ENCODE measurements at places on chromosomes 7 and 10. TPM values are rescaled to one million over a fixed set of nuclear protein-coding genes. Genes with fewer than 3 reads are reported as not detected.

GRCh38 chr10:16966991-16967865 lies 150.0 kb upstream of the RSU1 start:
- H3K27me3 ChIP-seq, result no peaks in the 10 kb centered on the region
- DNase-seq, result no peak
- H3K4me1 ChIP-seq, result no peaks in the 10 kb centered on the region

DNA sequence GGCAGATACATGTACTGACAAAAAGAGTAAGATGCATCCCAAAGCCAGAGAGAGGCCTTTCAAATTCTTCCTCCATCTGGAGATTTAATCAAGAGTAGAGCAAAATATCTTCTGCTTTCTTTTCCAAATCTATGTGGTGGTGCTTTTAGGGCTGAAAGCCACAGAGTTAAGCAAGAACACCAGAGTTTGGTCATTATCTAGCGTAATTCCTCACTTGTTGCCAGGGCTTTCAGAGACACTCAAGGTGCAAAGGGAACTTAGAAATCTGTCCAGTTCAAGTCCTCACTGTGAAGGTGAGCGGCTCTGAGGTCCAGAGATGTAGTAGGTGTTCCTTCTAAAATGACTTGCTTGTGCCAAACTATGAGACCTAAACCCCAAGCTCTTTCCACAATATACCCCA lies 10.9 kb upstream of the NFE2L3 start:
- no peaks in the 10 kb centered on the region for H3K27me3 ChIP-seq
- no peak overlapping the region for H3K27ac ChIP-seq
- no peaks in the 10 kb centered on the region for H3K36me3 ChIP-seq

The ZEB1 gene
- 8.0 TPM for total RNA-seq

DNA sequence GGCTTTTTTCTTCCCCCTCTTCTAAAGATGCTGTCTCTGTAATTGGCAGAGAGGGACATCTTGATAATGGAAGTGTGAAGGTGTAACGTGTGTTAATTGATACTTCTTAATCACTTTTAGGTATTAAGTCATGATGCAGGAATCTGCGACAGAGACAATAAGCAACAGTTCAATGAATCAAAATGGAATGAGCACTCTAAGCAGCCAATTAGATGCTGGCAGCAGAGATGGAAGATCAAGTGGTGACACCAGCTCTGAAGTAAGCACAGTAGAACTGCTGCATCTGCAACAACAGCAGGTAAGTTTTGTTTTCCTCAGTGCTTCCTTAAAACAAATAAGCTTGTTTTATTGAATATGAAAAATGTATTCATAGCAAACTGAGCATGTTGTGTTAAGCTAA lies 11.8 kb downstream of the FOXP2 start:
- H3K27ac ChIP-seq, result no peak overlapping the region
- DNase-seq, result no peak
- no peaks in the 10 kb centered on the region for H3K27me3 ChIP-seq
- H3K36me3 ChIP-seq, result no peaks in the 10 kb centered on the region
- H3K4me3 ChIP-seq, result no peak overlapping the region

DNA sequence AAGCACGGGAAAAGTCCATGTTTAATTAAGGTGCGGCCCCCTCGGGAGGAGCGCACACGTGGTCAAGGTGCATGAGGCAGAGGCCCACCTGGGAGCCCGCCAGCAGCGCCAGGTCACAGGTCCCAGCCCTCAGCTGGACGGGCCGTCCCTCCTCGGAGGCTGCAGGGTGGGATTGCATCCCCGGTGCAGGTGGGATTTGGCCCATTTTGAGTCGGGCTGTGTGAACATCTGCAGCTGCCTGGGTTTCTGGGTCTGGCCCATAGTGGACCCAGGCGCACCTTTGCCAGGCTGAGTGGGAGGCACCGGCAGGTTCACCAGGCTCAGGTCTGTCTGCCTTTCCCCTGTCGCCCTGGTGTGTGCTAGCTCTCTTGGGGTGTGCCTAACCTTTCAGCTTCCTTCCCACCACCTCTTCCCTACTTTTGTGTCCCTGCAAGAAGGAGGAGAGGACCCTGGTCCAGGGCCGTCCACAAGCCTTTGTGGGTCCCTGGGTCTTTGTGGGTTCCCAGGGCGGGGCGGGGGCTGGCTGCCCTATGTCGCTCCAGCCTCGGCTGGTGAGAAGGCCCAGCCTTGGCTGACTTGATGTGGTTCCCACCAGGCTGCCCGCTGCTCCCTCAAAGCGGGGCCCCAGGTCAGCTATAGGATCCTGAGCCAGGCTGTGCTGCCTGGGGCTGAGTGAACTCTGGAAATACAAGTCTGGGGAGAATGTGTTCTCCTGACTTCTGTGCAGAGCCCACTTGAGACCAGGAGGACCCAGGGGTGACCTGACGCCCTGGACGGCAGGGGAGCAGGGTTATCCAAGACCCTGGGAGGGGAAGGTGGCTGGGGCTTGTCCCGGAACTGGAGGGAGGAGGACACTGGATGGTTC lies 186.7 kb upstream of the SHH start:
- H3K27me3 ChIP-seq, result no peaks in the 10 kb centered on the region
- no peaks in the 10 kb centered on the region for H3K4me1 ChIP-seq
- H3K4me3 ChIP-seq, result no peak overlapping the region
- DNase-seq, result peak; percentile 27

- H3K36me3 ChIP-seq, result peaks cover 31% of the 10 kb centered on the region
- H3K27ac ChIP-seq, result no peak overlapping the region
- no peak overlapping the region for H3K4me3 ChIP-seq
- DNase-seq, result no peak
These were observed 2.4 kb downstream of the PMPCB start for GRCh38 chr7:103299660-103300059.

DNA sequence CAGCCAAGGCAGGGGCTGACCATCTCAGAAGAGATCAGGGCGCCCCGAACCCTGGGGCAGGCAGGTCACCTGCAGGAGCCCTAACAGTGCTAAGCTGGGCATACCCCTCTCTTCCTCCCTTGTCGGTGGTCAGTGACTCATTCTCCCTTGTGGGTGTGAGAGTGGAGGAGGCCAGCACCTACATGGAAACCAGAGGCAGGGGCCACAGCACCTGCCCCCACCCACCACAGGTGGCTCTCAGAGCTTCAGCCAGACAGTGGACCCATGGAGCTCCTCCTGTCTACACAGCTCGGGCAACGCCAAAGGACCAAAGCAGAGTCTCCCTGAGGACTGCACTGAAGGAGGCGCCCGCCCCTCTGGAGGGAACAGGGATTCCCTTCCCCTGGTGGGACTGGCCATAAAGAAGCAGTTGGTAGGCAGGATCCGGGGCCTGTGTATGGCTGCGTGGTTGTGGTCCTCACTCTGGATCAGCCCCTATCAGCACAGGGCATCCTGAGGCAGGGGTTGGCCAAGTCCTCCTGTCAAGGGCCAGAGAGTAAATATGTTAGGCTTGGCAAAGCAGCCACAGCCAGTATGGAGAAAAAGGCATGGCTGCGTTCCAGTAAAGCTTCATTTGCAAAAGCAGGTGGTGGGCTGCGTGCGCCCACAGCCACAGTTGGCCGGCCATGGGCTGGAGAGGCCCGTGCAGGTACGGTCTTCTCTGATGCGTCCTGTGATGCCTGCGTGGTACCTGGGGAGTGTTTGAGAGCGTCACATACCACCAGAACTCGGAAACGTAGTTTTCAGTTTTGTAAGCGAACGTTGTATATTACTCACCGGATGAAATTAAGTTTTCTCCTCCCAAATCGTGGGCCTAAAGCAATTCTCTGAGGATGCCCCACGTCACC lies 198.2 kb downstream of the EBF3 start:
- no peaks in the 10 kb centered on the region for H3K27me3 ChIP-seq
- H3K36me3 ChIP-seq, result no peaks in the 10 kb centered on the region
- no peak overlapping the region for H3K4me3 ChIP-seq
- peak; percentile 19 for DNase-seq

DNA sequence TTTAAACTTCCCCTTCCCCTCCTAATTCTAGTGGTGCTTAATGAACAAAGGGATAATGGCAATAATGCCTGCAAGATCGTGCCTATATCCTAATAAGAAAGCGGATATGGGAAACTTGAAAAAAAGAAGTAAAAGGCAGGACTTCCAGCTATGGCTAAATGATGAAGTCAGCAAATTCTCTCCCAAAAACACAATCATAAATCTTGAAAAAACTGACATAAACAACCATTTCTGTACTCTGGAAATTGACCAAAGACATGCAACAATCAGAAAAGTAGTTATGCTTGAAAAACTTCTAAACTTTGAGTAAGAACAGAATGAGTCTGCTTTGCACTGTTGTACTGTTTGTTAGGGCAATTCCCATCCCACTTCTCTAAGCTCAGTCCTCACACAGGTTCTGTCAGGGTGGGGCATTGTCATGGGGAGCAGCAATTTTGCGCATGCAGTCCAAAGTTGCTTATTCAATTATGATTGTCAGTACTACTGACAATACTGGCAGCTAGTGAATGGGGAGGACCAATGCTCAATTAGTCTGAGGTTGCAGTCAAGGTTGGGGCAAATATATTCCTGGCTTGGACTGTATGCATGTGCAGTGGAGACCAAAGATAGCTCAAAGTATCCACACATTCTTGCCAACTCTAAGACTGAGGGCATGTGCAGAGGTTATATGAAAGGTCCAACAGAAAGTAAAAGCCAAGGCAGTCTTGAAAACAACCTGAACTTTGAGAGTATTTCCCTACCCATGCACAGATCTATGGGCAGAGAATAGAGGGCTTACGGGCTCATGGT lies 34.1 kb upstream of the ARHGAP22 start:
- H3K4me3 ChIP-seq, result no peak overlapping the region
- H3K27ac ChIP-seq, result no peak overlapping the region
- no peak for DNase-seq
- H3K36me3 ChIP-seq, result no peaks in the 10 kb centered on the region
- H3K4me1 ChIP-seq, result no peaks in the 10 kb centered on the region
